NCI-H1694 (cell line): ENCODE measurements at places on chromosomes 6 and 20.

DNA sequence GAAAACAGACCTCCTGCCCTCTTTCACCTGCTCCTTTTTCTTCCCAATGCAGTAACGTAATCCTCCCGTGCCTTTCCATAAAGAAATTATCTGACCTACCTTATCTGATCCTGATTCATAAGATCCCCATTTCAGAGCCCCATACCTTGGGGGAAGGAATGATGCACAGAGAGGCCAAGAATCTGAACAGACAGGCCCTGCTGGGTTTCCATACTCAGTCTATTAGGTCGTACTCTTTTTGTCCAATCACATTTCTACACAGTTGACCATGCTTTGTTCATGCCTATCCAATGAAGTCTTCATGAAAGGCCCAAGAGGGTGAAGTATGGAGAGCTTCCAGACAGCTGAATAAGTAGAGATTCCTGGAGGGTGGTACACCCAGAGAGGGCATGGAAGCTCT, 25.3 kb downstream of the SRPK1 start:
- DNase-seq, result no peak

GRCh38 chr6:136548582-136549299, 1.5 kb downstream of the MAP7 start:
- DNase-seq, result no peak

- DNase-seq, result peak; percentile 46
Measured at GRCh38 chr20:7094438-7094997, 327.0 kb downstream of the BMP2 start.

DNA sequence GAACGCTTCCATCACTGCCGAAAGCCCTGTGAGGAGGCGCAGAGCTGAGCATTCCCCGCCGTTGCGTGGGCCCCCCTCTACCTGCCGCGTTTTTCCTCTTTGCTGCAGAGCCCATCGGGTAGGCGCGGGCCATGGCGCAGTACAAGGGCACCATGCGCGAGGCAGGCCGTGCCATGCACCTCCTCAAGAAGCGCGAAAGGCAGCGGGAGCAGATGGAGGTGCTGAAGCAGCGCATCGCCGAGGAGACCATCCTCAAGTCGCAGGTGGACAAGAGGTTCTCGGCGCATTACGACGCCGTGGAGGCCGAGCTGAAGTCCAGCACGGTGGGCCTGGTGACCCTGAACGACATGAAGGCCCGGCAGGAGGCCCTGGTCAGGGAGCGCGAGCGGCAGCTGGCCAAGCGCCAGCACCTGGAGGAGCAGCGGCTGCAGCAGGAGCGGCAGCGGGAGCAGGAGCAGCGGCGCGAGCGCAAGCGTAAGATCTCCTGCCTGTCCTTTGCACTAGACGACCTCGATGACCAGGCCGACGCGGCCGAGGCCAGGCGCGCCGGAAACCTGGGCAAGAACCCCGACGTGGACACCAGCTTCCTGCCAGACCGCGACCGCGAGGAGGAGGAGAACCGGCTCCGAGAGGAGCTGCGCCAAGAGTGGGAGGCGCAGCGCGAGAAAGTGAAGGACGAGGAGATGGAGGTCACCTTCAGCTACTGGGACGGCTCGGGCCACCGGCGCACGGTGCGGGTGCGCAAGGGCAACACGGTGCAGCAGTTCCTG, 693 bp downstream of the FAM50B start:
- DNase-seq, result no peak

DNA sequence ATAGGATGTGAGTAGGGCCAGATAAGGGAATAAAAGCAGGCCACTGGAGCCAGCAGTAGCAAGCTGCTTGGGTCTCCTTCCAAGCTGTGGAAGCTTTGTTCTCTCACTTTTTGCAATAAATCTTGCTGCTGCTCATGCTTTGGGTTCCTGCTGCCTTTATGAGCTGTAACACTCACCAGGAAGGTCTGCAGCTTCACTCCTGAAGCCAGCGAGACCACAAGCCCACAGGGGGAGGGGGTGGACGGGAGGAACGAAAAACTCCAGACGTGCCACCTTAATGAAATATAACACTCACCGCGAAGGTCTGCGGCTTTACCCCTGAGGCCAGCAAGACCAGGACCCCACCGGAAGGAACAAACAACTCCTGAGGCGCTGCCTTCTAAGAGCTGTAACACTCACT, 1324.4 kb upstream of the EYS start:
- no peak for DNase-seq

DNA sequence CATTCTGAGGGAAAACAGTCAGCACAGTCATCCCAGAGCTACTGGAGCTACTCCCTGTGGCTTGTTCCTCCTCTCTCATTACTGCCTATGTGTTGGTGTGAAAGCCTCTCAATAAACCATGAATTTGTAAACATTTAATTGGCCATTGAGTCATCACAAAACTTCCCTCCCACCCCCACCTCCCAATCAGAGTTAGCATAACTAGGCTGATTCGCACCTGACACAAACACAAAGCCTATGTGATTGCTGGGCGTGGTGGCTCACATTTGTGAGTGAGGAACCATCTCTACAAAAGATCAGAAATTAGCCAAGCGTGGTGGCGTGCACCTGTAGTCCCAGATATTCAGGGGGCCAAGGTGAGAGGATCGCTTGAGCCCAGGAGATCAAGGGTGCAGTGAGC, 17.1 kb upstream of the SNTA1 start:
- no peak for DNase-seq

DNA sequence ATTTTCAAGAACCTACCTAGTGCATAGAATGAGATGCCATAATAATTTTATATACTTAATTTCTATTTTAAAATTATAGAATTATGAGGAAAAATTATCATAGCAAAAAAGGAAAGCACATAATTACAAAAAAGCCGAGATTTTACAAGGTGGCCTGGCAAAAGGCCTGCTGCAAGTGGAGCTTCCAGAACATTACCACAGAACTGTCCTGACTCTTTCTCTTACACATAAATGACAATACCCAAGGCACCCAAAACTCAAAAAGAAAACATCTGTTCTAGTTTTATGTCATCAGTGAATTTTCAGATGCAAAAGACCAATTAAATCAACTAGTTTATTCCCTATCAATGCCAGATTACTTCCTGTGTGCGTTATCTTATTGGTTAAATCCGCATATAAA, 74.2 kb downstream of the FILIP1 start:
- DNase-seq, result no peak

- DNase-seq, result no peak
Measured at GRCh38 chr20:3652676-3653596, 10.3 kb downstream of the GFRA4 start.

DNA sequence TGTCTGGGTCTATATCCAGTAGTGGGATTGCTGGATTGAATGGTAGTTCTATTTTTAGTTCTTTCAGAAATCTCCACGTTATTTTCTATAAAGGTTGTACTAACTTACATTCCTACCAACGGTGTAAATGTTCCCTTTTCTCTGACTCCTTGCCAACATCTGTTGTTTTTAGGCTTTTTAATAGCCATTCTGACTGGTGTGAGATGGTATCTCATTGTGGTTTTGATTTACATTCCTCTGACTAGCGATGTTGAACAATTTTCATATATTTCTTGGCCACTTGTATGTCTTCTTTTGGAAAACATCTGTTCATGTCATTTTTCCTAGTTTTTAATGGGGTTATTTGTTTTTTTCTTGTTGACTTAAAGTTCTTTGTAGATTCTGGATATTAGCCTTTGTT, 99.3 kb downstream of the BMP2 start:
- peak; percentile 18 for DNase-seq

DNA sequence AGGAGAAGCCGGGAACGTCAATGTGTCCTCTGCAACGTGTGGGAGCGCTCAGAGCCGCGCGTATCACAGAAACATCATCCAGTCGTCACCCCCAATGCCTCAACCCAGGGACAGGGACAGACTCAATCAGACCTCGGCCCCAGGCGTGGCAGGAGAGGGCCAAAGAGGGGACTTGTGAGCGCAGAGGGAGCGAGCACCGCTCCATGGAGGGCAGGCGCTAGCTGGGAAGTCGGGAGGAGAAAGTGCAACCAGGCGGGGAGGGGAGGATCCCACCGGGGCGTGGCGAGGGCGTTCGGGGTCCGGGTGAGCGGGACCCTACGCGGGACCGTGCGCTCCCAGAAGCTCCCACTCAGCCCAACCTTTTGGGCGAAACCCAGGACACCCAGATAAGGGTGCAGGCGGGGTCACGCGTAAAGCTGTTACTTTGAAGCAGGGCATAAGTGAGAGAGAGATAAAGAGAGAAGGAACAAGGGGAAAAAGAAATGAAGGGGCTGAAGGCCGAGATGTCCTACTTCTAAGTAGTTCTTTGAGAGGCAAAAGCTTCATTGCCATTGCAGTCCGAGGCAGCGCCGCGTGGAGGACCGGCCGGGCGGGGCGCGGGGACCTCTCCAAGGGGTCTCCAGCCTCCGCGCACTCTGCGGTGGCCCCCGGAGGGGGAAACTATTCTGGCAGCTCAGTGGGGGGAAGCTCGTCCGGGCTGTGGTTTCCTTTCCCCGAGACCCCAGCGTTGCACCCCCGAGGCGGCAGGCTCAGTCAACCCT, 862 bp upstream of the SOBP start:
- DNase-seq, result peak; percentile 30

DNA sequence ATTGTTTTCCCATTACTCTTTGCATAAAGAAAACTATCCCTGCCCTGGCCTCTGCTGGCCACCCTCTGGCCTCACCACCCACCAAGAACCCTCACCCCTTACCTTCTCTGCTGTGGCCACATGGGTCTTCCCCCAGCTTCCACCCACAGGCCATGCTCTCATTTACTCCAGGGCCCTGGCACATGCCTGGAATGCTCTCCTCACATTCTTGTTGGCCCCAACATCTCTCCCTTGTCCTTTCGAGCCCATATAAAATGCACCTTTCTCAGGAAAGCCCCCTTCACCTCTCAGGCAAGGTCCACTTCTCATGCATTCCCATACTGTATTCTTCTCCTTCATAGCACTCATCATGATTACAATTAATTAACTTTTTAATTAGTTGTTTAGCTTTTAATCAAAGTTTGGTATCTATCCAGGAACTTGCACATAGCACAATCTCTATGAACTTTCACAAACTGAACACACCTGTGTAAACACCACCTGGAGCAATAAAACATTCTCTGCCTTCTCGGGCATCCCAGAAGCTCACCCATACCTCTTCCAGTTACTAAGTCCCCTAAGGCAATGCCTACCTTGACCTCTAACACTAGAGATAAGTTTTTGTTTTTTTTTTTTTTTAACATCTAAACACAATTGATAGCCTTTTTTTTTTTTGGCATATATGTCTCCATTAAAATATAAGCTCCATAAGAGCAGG, 617.2 kb downstream of the PTPRT start:
- no peak for DNase-seq

GRCh38 chr20:39381595-39381994, 419.5 kb downstream of the DHX35 start:
- no peak for DNase-seq

- no peak for DNase-seq
Measured at GRCh38 chr6:139655783-139656705, 281.6 kb upstream of the CITED2 start.

- no peak for DNase-seq
Measured at GRCh38 chr6:89941031-89941762, 46.9 kb downstream of the GJA10 start.

GRCh38 chr6:145733207-145733606, 2.1 kb downstream of the EPM2A start:
- DNase-seq, result no peak

DNA sequence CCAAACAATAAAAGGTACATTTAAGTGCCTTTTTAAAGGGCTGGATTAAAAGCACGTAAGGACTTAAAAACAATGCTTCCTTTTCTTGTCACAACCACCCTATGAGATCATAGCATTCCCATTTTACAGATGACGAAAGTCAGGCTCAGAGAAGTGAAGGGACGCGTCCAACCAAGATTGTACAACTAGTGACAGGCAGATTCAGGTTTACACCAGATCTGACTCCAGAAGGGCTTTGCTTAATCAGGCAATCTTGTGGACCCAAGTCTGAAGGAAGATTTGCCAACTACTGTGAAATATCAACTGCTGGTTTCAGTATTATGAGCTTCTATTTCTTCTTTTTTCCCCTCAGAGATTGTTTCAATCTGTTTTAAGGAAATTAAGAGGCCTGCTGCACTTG, 877 bp downstream of the ENPP4 start:
- DNase-seq, result no peak

DNA sequence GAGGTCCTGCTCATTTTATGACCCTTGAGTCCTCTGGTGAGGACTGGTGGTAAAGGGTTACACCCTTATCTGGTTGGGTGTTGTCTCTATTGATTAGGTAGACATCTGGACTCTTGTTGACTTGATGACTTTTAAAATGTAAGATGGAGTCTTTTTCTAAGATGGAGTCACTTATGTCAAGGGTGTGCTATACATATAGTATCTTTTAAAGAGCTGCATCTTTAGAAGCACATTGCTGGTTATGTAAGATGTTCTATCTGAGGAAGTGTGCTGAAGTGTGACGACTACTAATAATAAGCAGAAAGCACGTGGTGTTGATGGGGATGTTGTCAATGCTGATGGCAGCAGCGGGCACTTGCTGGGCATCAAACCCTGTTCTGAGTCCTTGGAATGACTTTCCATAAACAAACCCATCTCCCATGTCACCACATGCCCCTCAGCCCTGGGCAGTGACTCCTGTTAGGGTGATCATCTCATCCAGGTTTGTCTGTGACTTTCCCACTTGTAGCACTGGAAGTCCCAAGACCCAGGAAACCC, 229.6 kb downstream of the EYA2 start:
- no peak for DNase-seq

- DNase-seq, result no peak
Measured at GRCh38 chr20:45014671-45015415, 48.5 kb downstream of the STK4 start.

DNA sequence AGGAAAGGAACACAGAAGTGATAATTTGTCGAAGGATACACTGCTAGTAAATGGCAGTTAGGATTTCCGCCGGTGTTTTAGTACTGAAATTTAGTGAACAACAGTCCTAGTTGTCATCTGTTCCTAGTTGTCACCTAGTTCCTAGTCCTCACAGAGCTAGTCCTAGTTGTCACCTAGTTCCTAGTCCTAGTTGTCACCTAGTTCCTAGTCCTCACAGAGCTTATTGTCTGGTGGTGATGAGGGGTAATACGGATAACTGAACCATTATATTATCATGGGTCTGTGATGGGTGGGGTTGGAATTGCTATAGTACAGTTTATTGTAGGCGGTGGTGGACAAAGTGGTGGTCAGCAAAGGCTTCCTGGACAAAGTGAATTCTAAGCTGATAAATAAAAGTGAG, 1.8 kb downstream of the SNRNP48 start:
- DNase-seq, result no peak

GRCh38 chr6:158854214-158855101, 35.3 kb upstream of the EZR start:
- no peak for DNase-seq

- DNase-seq, result no peak
Measured at GRCh38 chr6:123804014-123804786, 535 bp downstream of the NKAIN2 start.

GRCh38 chr20:35490736-35491181, 35.4 kb downstream of the CEP250 start:
- DNase-seq, result no peak

- no peak for DNase-seq
Measured at GRCh38 chr6:38169221-38169976, 349.9 kb downstream of the ZFAND3 start.

DNA sequence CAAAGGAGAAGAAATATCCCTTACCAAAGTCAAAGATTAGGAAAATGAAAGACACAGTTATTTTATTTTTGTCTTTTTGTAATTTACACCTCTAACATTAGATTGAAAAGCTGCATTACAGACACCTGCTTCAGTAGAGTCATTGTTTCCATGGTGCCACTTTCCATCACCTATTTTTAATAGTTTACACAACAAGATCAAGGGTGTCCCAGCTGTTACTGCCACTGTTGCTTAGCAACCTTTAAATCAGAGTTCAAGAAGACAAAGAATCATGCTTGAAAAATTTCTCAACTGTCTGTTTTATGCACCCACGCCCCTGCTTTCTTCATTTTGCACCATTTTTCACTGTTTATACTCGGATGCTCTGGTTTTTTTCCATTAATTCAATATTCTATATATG, 668.2 kb upstream of the GJE1 start:
- DNase-seq, result peak; percentile 71
